ENCODE measurements at places on chromosomes 3 and 15.

- DNase-seq, result no peak
Measured at GRCh38 chr3:8503461-8503860, 1.8 kb downstream of the LMCD1 start.

GRCh38 chr3:43629257-43629656 lies 7.4 kb upstream of the ANO10 start:
- peak; percentile 17 for DNase-seq

DNA sequence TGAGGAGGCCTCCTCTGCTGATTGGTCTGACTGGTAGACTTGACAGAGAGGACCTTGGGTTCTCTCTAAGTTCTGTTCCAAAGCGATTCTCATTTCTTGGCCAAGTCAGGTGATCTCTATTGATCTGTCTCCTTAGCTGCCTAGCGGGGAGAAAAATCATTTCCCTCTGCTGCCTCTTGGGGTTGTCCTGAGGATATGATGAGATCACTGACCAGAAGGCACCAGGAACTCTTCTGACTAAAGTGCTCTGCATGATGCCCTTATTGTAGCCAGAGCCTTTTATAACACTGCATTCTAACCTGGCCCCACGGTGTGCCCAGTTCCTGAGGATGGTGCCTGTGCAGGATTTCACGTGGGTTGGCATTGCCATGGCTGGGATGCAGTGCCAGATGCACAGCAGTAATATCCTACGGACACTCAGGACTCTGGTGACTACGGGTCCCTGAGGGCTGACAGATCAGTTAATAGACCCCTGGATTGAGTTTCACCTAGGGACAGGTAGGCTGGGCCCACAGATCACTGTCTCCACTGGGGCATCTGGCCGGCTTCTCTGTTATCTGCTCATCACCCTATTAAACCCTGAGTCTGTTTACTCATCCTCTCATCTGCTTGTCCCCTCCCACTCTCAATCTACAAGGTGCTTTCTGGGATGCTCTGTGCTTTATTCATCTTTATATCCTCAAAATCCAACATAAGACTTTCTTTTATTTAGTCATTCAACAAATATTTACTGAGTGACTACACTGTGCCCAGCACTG lies 3.9 kb upstream of the HEG1 start:
- DNase-seq, result no peak

DNA sequence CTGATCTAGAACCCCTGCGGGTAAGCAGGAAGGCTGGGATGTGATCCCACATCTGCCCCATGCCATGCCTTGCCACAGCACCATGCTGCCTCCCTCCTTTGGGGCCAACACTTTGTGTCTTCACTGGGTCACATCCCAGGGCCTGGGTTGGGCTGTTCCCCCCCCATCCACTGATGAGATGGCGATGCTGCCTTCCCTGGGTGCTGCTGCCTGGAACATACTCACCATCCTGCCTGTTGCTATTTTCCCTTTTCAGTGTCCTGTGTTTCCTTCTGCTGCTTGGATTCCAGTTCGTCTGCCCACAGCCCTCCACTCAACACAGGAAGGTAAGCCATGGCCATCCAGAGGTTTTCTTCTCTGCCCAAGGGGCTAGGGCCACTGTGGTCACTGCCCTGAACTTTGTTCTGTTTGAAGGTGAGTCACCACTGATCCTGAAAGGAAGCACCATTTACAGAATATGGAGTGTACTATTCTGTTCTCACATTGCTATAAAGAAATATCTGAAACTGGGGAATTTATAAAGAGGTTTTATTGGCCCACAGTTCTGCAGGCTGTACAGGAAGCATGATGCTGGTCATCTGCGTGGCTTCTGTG lies 39.4 kb downstream of the THSD4 start:
- DNase-seq, result no peak

DNA sequence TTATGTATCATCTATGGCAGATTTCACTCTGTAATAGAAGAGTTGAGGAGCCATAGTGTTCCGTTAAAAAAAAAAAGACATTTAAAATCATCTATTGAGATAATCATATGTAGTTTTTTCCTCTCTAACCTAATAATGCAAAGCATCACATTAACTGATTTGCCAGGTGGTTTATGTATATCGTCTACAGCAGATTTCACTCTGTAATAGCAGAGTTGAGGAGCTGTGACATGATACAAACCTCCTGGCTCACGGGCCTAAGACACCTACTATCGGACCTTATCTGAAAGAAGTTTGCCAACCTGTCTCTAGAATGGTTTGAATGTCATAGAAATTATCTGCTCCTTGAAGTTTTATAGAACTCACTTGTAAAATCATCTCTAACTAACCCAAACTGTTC lies 29.8 kb downstream of the CDCP1 start:
- no peak for DNase-seq

DNA sequence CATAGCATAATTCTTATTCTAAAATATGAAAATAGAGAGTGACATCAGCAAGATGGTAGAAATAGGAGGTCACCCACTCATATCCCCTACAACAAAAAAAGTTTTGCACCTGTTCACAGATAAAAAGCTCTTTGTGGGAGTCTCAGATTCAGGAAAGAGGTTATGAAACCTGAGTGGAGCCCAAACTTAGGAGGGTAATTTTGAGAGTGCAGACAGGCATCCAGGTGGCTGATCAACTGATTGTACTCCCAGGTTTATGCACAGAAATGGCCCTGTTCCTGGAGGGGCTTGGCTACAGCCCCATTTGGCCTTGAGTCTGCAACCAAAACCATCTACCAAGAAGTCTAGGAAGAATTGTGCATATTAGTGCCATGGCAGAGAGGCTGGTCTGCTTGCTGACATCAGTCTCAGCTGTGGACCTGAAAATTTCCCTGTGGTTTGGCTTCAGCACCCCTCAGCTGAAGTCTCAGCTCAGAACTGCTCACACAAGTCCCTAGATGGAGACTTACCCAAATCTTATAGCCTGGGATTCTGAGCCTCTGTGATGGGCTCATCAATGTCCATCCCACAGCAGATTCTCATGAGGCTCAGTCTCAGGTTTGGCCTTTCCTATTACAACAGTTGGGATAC lies 291.6 kb downstream of the IL20RB start:
- no peak for DNase-seq

DNA sequence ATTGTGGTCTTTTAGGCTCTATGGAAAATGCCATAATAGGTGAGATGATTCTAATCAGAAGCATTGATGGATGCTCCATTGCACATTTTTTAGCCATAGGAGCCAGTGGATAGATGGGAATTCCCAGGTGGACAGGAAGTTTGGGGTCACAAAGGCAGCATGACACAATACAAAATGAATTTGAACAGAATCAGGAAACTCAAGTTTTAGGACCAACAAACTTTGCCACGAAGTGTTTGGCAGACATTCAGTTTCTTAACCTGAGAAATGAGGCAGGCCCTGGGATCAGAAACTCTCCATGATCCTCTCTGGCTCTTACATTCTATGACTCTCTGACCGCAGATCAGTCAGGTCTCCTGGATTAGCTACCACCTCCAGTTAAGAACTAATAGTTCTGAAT lies 275.4 kb downstream of the TIGIT start:
- no peak for DNase-seq

- no peak for DNase-seq
Measured at GRCh38 chr3:142281474-142281873, 56.1 kb upstream of the GK5 start.

GRCh38 chr15:59998950-59999611 lies 5.0 kb upstream of the FOXB1 start:
- DNase-seq, result no peak

DNA sequence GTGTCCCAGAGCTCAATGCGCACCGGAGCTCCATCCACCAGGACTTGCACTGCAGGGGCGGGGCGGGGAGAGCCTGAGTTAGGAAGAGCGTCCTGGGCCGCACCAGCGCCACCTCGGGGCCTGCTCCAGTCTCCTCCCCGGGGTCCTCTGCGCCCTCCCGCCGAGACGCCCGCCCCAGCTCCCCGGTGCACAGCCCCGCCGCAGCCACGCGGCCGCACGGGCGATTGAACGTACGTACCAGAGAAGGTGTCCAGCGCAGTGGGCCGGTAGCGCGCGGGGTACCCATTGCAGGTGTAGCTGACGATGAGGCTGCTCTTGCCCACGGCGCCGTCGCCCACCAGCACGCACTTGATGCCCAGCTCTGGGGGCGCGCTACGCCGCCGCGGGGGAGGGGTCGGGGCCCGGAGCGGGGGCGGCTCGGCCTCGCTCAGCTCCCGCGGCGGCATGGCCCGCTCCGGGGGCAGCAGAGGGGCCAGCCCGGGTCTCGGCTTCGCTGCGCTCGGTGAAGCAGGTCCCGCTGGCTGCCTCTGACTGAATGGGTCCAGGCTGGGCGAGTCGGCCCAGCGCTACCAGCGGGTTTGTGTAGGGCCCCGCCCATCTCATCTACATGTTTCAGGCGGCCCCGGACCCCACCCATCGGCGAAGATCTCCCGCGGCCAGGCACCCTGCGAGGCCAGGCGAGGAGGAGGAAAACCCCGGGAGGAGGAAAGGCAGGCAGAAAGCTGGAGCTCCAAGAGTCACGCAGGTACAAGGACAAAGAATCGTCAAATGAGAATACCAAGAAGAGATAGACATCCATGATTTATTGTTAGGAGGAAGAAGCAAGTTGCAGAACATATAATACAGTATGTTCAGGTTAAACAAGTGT lies at the start of gene RHOV:
Gene RHOV (minus strand): TSS at position 541 of the 868 bp plus-strand sequence. CDS start 95 bp downstream, at position 446.
- DNase-seq, result peak; percentile 29

GRCh38 chr15:70447521-70447920 lies 315.8 kb downstream of the UACA start:
- no peak for DNase-seq

DNA sequence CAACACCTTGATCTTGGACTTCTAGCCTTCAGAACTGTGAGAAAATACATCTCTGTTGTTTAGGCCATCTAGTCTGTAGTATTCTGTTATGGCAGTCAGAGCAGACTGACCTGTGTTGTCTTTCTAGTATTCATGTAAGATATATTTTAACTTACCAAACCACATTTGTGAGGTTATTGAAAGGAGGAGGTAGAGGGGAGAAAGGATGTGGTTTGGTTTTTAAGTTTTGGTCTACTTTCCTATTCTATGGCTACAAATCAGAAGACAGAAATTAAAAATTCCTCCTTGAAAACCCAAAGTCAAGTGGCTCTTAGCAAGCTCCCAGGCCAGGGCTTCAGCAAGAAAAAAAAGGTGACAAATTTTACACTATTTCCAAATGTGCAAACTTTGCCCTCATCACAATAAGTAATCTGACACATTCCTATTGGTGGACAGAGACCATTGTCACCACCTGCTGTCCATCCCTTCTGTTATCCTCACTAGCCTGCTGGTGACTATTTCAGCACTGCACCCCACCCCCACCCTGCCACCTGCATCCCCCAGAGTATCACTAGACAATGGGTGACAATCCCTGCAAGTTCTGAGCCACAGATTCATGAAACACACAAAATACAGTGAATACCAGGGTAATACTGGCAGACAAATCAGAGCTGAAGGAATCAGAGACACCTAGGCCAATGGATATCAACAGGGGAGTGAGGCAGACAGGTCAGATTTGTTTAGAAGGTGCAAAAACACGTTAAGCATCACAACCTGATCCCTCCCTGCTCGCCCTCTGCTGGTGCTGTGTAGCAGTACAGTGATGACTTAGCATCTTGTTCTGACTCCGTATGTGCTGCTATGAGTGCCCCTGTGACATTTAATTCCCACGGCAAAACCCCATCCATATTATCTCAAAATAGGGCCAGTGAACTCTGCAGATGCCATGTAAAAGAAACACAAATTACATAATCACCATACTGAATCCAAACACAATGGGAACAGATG lies 79.0 kb upstream of the DCLK3 start:
- peak; percentile 67 for DNase-seq

DNA sequence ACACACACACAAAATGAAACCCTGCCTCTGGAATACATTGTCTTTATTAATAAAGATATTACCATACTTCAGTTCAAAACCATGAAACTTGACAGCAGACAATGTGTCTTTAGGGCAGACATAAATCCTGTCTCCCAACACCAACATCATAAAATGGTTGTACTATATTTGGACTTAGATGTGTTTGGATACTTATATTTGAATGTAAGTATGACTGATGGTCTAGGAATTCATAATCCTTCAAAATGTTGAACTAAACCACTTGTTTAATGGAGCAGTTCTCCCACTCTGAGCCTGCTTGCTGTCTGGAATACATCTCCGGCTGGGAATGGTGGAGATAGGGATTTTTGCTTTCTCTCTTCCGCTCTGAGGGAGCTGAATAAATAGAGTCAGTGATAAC lies 10.6 kb downstream of the FBN1 start:
- DNase-seq, result no peak

DNA sequence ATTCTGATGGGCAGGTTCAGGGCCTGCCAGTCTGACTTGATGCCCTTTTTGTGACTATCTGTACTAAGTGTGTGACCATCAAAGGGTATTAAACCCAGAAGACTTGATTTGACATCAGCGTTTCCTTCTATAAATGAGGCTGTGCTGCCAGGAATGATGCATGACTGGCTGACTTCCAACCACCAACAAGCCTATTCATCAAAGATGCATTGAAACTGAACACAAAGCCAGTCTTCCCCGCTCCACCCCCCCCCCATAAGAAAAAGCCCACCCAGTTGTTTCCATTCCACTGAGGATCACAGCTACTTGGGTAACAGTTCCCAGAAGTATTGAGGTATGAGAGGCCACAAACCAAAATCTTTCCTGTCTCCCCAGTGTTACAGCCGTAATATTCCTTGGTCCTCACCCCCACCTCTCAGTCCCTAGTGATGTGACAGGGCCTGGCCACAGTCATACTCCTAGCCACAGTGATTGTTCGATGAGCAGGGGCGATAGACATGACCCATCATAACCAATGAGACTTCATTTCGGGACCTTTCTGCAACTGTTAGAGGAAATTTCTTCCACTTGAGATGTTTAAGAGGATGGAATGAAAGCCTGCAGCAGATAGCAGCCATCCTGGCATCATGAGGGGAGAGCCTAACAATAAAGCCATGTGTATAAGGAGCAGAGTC lies 22.6 kb downstream of the SH3BP5 start:
- peak; percentile 68 for DNase-seq

GRCh38 chr3:108183971-108184370 lies 38.3 kb downstream of the IFT57 start:
- no peak for DNase-seq

DNA sequence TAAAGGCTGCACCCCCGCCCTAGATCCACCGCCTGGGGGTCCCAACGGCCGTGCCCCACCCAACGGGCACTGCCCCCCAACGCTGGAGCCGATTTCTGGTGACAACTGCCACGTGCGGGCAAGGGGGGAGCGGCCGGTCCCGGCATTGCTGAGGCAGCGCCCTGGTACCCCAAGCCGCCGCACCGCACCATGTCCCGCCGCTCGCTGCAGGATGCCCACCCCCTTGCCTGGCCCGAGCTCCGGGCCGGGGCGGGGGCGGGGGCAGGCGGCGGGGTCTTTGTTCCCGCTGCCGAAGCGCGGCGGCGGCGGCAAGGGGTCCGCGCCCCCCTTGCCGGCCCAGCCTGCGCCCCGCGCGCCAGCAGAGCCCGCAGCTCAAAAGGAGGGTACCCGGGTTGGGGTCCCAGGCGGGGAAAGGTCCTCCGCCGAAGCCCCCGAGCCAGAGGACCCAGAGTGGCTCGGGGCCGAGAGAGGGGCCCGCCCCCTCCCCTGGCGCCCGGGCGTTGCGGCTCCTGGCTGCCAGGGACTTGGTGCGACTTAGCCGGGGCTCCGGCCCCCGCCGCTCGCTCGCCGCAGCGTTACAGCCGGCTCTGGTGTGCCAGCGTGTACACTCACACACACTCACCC lies 678 bp downstream of the SEMA7A start:
- no peak for DNase-seq

All from activated CD4-positive, alpha-beta T cell treated with anti-CD3 and anti-CD28 coated beads, Interleukin-2, Interleukin-4, amounts not matched to agents 100 ng/mL and 50 ng/mL, durations not matched to agents 16 hours and 8 hours (primary cell).